ENCODE measurements at places on chromosomes 11 and 22. TPM values are rescaled to one million over a fixed set of nuclear protein-coding genes. Genes with fewer than 3 reads are reported as not detected.

DNA sequence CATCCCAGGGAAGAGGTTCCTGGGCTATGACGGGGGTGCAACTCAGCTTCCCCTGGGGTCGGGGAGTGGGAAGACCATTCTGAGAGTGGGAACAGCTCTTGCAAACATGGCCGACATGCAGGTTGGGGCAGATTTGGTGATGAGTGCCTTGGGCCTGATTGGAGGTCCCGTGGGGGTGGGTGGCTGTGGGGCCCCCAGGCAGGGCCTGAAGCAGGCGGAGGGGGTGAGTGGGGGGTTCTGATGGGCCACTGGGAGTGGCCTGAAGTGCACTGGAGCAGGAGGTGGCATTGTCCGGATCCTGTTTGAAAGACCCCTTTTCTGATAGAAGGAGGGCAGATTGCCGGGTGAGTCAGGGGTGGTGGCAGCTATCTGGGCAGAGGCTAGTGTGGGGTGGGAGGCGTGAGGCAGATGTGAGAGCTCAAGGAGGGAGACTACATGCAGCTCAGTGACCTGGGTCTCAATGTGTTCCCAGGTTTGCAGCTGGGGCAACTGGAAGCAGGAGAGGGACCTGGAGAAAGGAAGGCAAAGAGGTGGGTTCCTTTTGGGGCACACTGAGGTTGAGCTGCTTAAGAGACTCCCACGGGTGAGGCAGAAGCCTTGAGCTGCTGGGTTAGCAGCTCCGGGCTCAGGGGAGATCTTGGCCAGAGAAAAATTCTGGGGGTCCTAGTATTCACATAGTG, 15.1 kb downstream of the MYEOV start:
- DNase-seq, result no peak

DNA sequence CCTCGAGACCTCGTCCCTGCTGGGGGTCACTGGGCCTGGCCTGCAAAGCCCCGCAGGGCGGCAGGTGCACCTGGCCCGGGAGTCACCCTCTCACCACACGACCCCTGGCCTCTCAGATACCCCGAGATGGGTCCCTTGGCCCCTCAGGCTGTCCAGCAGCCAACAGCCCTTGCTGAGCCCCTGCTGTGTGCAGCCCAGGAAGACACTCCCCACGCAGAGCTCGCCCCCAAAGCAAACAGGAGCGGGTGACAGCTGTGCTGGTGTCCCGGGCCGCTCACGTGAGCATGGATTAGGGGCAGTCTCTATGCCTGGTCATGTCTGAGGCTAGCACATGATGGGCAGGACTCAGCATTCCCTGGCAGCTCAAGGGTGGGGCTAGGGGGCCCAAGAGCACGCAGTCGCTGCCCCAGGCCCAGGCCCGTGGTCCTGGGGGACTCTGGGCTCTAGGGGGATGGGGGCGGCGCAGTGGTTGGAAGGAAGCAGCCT, 31.3 kb downstream of the WNT7B start:
- DNase-seq, result no peak

GRCh38 chr11:34104680-34105078, 750 bp upstream of the NAT10 start:
- no peak for DNase-seq

CCDC15 gene
- total RNA-seq, result 3.4 TPM

P2RY6 gene
- 4.0 TPM for total RNA-seq

- no peak for DNase-seq
These were observed 29.1 kb upstream of the RELT start for GRCh38 chr11:73347067-73347466.

DNA sequence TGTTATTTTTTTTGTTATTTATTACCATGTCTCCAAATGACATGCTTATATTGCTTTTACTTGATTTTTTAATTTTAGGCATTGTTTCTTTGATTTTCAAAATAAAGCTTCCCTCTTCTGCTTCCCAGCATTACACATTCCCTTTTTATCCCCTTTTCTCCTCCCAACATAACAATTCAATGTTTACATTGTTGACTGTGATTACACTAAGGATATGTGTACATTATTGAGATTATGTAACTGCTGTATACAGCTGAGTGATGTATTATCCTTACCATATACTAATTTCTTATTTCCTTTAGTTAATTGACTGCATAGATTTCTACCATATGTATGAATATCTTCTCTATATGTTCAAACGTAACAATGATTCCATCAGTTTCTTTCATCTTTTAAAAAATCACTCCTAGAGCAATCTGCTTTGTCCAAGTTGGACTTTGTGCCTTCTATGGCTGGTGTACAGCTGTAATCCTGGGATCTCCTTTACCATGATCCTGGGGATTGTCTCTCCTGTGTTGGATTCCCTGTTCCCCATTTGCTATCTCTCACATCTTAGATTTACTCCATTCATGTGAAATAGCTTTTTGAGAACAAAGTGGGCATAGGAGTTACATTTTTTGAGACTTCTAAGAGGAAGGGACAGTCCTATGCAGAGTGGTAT, 21.6 kb downstream of the AASDHPPT start:
- DNase-seq, result no peak

CYP2D6 gene
- total RNA-seq, result 0.14 TPM

GRCh38 chr11:1302041-1302460, 7.4 kb downstream of the TOLLIP start:
- no peak for DNase-seq

DNA sequence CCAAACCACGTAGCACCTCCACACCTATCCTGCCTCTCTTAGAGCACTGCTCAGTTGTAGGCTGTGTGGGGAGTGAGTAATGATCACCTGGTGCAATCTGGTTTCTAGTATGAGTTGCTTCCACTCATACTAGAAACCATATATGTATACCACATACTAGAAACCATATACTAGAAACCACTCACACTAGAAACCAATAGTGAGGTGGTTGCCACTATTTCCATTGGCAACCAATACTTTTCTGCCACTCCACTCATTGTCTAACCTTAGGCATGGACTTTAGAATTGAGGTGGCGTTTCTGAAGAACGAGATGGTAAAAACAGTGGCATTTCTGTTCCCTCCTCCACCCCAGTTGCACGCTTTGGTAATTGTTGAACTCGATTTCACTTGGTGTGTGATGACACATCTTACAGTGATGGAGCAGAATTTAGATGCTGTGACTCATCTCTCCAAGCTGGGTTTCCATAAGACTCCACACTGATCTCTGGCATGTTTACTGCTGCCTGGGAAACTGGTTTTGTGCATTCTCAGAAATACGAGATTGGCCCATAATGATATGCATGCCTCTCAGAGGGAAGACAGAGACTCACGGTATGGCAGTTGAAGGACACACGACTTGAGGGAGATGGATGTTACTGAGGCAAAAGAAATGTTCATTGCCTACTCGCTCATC, 82.9 kb downstream of the KIRREL3 start:
- peak; percentile 100 for DNase-seq

- no peak for DNase-seq
These were observed 31.9 kb downstream of the FBLN1 start for GRCh38 chr22:45534339-45535192.

OR6A2 gene
- total RNA-seq, result 0.07 TPM

DNA sequence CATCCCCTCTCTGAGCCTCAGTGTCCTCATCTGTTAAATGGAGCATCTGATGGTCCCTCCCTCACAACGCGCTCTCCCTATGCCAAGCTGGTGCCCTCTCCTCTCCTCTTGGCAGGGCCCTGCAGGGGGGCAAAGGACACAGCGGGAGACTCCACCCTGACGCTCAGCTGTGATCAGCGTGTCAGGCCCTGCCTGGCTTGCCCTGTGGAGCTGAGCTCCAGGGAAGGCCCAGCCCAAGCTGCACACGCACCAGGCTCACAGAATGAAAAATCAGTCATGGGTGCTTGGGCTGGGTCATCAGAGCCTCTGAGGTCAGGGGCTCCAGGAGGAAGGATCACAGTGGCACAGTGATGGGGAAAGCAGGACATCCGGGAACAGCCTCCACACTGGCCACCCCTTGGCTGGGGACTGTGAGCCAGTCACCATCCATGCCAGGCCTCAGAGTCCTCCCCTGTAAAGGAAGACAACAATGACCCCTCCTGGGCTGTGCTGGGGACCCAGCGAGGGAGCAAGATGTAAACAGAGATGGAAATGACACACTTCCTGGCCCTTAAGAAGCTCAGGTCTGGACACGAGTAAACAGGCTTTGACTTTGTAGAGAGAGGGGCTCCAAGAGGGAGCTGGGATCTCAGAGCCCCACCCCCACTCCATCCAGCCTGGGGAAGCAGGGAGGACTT, 36.6 kb downstream of the RPL3 start:
- DNase-seq, result no peak

PATL1 gene
- total RNA-seq, result 21.9 TPM

- DNase-seq, result no peak
These were observed 9.1 kb upstream of the ZBED5 start for GRCh38 chr11:10866893-10867331.

DNA sequence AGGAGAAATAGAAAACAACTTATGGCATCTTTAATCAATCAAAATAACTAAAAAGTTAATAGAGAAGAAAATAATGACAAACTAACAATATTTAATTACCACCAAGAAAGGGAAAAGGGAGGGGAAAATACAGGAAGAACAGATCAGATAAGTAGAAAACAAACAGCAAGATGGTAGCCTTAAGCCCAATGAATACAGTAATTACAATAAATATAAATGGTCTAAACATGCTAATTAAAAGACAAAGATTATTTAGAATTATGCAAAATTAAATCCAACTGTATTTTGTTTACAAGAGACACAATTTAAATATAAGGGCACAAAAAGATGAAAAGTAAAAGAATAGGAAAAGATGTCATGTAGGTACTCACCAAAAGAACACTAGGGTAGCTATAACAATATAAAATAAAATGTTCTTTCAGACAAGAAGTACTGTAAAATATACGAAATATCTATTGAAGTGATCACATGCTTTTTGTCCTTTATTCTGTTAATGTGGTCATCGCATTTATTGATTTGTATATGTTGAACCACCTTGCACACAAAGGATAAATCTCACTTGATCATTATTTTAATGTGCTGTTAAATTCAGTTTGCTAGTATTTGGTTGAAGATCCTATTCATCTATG, 14.0 kb downstream of the C11orf65 start:
- DNase-seq, result no peak

GRCh38 chr22:37371911-37372310, 55.4 kb downstream of the ELFN2 start:
- DNase-seq, result no peak

GRCh38 chr11:112725636-112726035, 235.6 kb upstream of the NCAM1 start:
- DNase-seq, result no peak

DNA sequence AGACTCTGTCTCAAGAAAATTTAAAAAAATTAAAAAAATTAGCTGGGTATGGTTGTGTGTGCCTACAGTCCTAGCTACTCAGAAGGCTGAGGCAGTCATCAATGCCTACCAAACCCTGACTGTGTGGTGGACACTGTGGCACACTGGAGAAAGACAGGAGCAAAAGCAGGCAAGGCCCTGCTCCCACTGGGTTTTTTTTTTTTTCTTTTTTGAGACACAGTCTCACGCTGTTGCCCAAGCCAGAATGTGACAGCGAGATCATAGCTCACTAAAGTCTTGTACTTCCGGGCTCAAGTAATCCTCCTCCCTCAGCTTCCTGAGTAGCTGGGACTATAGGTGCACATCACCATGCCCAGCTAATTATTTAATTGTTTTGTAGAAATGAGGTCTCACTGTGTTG, 4.6 kb downstream of the NEFH start:
- DNase-seq, result no peak

GRCh38 chr11:27640954-27641353, 59.3 kb downstream of the BDNF start:
- DNase-seq, result no peak

DNA sequence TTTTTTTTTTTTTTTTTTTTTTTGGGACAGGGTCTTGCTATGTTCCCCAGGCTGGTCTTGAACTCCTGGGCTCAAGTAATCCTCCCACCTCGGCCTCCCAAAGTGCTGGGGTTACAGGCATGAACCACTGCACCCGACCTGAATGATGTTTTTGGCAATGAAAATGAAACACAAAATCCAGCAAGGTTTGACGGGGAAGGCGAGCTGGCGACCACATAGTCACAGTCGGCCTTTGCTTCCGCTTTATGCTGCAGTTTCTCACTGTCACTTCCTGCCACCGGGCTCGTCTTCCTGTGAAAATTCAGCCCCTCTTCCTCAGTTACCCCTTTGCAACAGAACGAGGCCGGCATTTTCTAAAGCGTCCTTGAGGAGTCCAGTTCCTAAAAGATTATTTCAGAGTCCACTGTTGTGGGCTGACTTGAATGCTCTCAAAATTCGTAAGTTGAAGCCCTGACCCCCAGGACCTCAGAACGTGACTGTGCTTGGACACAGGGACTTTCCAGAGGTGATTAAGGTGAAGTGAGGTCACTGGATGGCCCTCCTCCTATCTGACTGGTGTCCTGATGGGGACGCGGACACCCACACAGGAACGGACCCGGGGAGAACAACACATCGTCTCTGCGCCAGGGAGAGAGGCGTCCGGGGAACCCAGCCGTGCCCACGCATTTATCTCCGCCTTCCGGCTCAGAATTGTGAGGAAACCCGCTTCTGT, 2.9 kb upstream of the BID start:
- DNase-seq, result no peak

DNA sequence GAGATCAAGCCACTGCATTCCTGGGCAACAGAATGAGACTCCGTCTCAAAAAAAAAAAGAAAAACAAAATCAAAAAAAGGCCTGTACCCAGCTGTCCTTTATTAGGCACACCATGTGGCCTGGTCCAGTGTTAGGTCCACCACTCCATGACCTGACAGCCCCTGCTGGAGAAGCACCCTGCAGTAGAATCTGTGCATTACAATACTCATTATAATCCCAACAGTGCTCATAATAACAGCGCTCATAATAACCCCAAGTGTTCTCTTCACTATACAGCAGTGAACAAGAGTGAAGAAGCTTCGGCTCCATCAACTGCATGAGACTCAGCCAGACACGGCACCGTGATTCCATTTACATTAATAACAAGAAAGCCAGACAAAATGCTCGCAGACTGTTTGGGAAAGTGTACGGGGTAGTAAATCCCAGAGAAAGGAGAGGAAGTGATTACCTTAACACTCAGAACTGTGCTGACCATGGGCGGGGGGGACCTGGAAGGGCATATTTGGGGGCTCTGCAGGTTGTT, 8.9 kb upstream of the EHD1 start:
- no peak for DNase-seq

TPST2 gene
- 26.3 TPM for total RNA-seq

DNA sequence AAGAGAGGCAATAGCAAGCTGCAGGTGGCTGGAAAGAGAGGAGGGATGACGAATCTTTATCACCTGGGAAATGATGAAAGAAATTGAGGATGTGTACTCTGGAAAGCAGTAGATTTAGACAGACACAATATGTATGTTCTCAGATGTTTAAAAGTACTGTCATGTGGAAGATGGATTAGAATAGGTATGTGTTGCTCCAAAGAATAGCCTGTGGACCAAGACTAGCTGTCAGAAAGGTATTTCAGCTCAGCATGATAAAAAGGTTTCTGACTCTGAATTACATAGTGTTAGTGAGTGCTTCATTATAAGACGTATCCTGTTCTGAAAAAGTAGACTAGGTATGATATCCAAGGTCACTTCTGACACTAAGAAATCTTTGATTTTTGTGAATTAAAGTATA, 322.4 kb downstream of the CNTN5 start:
- no peak for DNase-seq
